ENCODE measurements at places on chromosomes 3 and 15.

DNA sequence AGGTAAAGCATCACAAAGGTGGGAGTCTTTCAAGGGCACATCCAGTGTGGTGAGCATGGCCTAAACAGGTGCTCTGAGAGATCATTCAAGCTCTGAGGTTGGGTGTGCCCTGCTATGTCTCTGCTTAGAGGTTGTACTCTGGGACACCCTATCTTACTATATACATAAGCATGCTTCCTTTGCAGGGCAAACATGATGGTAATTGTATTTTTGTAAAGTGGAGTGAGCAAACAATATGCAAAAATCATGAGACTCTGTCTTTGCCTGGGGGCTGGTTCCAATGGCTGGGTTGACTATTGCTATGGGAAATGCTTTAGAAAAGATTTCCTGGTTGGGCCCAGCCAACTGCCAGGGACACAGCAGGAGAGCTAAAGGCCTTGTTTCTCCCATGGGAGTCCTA lies 315.1 kb upstream of the TLE3 start:
- DNase-seq: no peak

DNA sequence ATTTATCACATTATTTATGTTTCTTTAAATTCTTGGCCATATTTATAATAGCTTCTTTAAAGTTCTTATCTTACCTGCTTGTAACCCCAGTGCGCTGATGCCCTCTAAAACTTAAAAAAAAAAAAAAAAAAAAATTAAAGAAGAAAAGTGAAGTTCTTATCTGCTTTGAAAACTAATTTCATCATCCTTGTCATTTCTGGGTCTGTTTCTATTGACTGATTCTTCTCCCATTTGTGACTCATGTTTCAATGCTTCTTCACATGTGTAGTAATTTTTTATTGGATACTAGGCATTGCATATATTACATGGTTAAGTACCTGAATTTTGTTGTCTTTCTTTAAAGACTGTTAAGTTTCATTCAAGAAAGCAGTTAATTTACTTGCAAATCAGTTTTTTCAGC lies 3.4 kb upstream of the SEC22A start:
- DNase-seq: no peak

GRCh38 chr3:167318996-167319615 lies 61.0 kb downstream of the ZBBX start:
- DNase-seq: no peak

GRCh38 chr15:101692801-101693598 lies 31.3 kb downstream of the TARS3 start:
- DNase-seq: no peak

DNA sequence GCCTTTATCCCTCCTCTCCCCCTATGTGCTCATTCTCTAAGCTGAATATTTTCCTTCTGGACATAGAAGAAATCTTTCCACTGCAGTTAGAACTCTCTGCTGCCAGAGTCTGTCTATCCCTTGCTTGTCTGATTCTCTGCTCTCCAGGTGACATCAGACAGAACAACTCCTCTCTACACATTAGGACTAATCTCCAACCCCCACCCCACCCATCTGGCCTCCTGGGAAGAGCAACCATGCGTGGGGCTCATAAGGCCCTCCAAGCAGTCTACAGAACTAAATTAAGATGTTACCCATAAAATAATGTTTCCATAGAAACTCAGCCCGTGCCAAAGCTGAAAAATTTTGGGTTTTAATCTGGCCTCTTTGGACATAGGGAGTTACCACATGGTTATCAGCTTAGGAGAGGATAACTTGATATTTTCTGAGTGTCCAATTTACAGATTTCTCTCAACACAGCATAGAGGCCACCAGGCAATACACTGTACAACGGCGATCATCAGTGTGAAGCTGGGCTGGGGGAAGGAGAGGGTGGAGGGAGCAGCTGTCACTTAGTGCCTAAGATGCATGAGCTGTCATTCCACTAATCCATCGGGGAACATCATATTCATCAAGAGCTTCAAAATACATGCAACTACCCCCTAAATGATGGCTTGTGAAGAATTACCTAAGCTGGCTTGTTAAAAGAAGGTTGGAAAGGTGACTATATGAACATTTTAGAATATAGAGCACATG lies 199.4 kb downstream of the CLSTN2 start:
- DNase-seq: no peak

- DNase-seq: no peak
These were observed 485.9 kb downstream of the SQOR start for GRCh38 chr15:46120713-46121112.

DNA sequence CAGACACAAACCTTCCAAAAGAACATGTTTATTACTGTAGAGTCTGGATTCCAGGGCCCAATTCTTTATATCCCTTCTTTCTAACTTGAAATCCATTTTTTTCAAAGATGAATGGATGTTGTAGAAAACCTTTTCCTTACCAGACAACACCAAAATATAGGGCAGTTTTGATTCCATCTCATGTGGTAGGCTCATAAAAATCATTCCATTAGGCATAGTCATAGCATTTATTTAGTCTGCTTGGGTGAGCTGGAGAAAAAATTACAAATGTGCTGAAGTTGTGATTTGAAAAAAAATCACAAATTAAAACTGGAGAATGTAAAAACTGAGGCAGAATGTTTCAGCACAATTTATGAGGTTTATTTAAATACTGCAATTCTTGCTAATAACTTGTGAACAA lies 199.3 kb upstream of the TBC1D5 start:
- DNase-seq: no peak

- no peak for DNase-seq
These were observed 7.4 kb downstream of the IGF1R start for GRCh38 chr15:98655732-98656131.

DNA sequence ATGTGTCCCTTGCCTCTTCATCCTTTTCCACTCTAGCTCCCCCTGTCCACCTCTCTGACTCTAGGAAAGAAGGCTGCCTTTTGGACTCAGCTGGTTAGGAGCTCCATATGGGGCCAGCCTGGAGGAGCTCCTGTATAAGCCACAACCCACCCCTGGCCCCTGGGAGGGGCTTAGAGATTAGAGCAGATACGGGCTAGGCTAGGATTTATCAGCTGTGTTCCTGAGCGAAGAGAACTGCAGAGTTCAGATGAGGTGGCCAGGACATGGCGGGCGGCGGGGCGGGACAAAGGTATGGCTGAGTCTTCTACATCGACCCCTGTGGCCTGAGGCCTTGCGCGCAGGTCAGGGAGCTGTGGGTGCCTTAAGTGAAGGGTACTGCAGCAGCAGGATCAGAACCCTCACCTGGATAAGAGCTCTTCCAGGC lies 7.9 kb downstream of the NBEAL2 start:
- no peak for DNase-seq

DNA sequence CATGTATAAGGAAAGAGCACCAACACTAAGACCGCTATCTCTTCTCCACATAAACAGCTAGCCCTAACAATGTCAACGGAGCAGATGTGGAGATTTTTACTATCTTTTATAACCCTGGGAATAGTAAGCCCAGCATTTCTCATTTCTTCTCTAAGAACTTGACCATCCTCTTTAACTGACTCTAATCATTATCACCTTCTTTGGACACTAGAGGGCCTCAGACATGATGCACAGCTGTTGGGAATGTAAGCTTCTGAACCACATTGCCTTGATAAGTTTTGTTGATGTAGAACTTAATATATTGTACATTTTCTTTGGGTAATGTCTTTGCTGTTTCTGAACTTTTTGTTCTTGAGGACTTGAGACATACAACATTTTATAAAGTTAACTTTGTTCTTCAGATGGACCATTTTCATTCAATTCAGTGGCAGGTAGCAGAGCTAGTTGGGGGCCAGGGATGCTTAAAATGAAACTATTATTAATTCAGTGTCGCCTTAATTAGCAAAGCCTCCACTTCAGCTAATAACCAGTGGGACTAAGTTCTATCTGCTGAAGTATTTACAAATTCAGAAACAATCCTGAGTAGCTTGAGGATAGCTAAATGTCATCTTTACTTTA lies 9.6 kb upstream of the TAGLN3 start:
- no peak for DNase-seq

DNA sequence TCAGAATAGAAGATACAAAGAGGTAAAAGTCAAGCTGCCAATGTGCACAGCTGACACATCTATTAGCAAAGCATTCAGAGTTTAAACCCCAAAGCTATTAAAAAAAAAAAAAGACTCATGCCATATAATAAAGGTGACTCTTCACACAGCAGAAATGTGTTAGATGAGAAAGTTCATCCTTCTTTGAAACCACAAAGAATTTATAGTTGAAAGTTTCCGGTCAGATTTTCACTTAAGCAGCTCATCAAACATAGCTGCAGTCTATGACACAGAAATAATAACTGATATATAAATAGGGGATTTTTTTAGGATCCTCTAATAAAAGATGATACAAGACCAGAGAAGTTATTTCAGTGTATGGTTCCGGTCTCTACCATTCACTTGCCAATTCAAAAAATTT lies 76.6 kb downstream of the WWTR1 start:
- no peak for DNase-seq

- DNase-seq: no peak
These were observed 18.9 kb upstream of the ST3GAL6 start for GRCh38 chr3:98744283-98744682.

- no peak for DNase-seq
These were observed 747 bp downstream of the PDCD6IP start for GRCh38 chr3:33799202-33799551.

DNA sequence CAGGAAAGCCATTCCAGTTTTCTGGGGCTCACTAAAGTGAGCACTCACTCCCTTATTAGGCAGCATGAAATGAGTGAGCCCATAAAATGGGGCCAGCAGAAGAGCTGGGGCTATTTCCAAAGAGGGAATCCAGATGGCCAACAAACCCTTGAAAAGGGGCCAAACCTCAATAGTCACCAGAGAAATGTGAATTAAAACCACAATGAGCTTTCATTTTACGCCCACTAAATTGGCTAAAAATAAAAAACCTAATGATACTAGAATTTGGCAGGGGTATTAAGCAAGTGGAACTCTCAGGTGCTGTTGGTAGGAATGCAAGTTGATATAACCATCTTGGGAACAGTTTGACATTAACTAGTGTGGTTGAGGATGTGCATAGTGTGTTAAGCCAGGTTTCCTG lies 42.1 kb upstream of the RAF1 start:
- no peak for DNase-seq

DNA sequence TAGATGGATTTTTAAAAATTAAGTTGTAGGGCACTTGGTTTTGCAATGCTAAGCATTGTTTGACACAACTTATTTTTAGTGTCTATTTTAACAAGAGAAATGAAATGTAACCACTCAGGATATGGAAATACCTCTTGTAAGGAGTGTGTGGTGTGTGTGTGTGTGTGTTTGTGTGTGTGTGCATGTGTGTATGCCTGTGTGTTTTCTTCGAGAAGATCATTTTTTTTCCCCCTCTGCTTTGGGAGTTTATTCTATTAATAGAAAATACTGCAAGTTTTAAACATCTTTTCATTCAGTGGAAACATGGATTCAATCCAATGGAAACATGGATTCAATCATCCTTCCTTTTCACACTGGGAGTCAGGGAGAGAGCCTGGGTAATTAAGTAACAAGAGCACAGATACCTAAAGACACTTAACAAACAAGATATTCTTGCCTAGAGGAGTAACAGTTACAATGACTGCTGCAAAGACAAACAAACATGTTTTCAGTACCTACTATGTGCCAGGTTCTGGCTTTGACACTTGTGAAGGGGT lies 567.2 kb upstream of the TBL1XR1 start:
- DNase-seq: no peak

Measured in CD8-positive, alpha-beta memory T cell (primary cell).